ENCODE measurements at places on chromosomes 13 and 19. TPM values are rescaled to one million over a fixed set of nuclear protein-coding genes. Genes with fewer than 3 reads are reported as not detected.

The DHDH gene
- not detected for polyA plus RNA-seq

- no peak for DNase-seq
These were observed 18.9 kb downstream of the TMEM38A start for GRCh38 chr19:16679811-16680210.

The SYT5 gene
- 1.6 TPM for polyA plus RNA-seq

DNA sequence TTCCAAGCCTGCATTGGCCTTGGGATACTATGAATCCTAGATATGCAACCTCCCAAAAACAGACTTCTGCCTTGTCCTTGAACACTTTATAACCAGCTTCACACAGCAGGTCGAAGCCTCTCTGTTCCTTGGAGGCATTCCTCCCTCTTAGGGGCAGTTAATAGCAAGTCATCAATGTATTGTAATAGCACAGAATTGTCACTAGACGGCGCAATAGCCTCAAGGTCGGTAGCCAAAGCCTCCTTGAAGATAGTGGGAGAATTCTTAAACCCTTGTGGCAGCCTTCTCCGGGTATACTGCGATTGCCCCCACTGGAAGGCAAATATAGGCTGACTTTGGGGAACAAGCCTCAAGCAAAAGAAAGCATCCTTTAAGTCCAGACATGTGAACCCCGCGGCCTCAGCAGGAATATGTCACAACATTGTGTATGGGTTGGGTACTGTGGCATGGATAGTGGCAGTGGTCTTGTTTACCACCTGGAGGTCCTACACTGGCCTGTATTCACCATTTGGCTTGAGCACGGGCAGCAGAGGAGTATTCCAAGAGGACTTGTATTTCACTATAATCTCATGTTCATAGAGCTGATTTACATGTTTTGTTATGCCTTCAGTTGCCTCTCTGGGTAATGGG is 61.1 kb downstream of the ZNF431 start:
- DNase-seq, result no peak

DNA sequence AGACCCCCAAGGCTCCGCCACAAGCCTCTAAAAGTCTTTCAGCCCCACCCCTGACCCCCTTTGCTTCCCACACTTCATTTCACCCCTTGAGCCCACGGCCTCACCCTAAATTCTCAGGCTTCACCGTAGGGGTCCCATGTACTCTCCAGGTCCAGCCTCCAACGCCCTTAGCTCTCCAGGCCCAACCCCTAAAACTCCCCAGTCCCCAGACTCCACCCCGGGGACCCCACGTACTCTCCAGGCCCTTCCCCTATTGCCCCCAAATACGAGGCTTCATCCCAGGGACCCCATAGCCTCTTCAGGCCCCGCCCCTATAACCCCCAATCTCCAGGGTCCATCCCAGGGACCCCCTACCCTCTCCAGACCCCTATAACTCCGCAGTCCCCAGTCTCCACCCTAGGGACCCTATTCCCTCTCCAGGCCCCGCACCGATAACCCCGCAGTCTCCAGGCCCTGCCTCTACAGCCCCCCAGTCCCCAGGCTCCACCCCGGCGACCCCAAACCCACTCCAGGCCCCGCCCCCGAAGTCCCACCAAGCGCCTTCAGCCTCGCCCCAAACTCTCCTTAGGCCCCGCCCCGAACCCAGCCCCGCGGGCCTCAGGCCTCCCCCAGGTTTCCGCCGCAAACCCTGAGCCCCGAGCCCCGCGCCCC is 619 bp downstream of the MED16 start:
- DNase-seq, result no peak

DNA sequence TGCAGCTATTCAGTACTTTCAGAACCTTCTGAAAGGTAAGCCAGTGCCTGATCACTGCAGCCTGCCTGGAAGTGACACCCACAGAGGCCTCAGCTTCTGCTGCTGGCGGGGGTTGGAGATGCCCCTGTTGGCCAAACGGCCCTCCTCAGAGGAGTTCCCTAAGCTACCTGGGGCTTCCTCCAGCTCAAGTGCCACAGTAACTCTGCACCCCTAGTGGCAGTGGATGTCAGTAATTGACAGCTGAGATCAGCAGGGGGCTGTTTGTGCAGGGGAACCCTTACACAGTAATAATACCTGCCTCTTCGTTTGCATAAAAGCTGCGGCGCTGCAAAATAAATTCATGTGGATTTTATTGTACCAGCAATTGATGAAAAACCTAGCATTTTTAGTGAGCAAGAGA is 28.9 kb downstream of the TDRD12 start:
- DNase-seq, result no peak

The PSG3 gene
- polyA plus RNA-seq, result not detected

DNA sequence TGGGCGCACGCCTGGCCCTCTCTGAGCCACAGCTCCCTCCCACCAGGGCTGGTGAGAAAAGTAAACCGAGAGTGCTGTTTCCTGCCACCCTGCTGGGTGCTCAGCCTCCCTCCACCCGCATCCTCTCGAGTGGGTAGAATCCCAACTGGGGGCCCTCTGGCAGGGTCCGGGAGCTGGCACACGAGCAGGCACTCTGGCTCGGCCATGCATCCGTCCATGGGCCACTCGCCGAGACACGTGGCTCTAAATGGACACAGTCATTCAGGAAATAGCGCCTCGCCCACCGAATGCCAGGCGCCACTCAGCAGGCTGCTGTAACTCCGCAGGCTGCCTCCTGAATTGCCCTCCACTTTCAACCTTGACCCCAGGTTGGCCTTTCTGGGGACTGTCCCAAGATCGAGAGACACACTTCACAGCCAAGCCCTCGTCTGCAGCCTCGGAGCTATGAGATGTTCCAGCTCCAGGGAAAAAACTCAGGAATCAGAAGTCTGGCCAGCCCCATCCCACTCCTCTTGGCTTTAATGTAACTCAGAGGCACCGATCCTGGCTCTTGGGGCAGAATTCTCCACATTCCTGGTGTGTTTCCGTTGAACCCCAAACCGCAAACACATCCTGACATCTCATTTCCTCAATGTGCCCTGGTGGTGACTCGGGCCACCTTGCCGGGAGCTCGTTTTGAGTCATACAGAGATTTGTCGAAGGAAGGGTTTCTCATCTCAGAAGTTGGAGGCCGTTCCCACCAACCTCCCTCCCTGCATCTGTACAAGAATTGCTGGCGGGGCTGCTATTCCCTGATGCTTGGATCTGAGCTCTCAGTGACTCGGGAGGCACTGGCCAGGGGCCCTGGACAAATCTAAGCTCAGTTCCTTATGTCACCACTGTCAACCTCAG is 14.1 kb downstream of the KLF2 start:
- DNase-seq, result no peak

Data from sigmoid colon (tissue), 7 donors.